ENCODE measurements at places on chromosomes 16 and 17.

DNA sequence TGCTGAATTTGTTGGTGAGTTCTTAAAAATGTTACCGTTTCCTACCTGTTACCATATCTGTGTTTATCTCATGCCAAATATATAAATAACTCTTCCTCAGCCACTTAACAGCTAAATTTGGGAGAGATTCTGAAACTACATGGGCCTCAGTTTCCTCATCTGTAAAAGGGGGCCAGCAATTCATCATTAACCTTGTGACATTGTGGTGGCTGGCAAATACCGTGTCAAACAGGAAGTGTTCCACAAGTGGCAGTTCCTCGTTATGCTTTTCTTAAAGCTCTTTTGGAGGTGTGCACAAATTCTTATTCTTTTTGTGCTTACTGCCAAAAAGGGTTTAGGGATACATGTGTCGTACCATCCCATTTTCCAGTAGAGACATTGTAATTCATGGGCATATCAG is 220.4 kb upstream of the CACNG5 start:
- no peak for DNase-seq

DNA sequence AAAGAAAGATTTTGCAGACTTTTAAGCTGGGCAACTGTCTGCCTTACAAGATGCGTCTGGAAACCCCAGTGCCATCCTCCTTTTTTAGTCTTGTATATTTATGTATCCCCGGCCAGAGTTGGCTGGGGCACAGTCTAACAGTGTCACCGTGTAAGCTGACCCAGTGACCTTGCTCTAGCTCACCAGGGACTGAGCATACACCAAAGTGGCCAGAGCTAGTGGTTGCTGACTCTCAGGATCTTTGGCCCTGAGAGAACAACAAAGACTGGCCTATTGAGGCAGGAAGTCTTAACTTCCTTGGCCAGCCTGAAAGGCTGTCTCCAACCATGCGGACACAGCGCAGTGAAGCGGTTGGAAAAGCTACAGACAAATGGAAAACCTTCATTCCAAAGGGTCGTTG is 745.2 kb downstream of the WWOX start:
- DNase-seq: no peak

- no peak for DNase-seq
Measured at GRCh38 chr17:76480632-76481031, 13.2 kb downstream of the AANAT start.

GRCh38 chr16:89437991-89438390 is 52.4 kb downstream of the ANKRD11 start:
- DNase-seq: no peak

DNA sequence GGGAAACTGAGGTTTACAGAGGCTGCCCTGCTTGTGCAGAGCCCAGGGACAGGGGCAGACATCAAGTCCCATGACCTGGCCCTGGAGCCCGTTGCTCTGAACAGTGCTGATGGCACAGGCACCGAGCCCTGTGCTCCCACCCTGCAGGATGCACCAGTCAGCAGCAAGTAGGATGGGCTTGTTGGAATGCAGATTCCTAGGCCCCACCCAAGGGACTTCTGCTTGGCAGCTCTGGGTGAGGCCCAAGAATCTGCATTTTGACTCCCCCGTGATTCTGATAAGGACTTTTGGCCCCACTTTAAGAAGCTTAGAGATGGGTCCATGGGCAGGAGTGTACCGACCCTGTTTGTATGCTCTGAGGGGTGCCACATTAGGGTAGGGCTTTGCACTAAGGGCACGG is 23.3 kb downstream of the LASP1 start:
- DNase-seq: no peak

DNA sequence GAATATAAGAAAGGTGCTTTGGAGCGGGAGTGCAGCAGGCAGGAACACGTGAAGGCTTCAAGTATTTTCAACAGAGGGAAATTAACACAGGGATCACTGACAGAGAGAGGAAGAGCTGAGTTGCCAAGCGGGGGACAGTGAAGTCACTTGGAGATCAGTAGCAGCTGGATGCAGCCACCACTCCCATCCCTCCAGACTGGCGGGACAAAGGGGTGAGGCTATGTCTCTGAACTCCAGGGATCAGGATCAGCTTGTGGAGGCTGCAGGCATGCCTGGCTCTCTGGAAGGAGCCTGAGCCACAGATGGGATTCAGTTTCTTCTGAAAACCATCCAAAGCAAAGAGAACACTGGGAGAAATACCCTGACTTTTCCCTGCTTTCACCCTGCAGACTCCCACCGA is 113.7 kb upstream of the IRX3 start:
- no peak for DNase-seq

- peak; percentile 7 for DNase-seq
Measured at GRCh38 chr16:80591071-80591915, 50.5 kb downstream of the DYNLRB2 start.

- DNase-seq: no peak
Measured at GRCh38 chr16:54431041-54431996, 144.7 kb upstream of the IRX3 start.

- no peak for DNase-seq
Measured at GRCh38 chr17:63694950-63695773, 4.8 kb downstream of the LIMD2 start.

All from activated CD4-positive, alpha-beta T cell treated with anti-CD3 and anti-CD28 coated beads for 4 hours (primary cell).